ENCODE measurements at places on chromosomes 4 and X.

GRCh38 chrX:143632625-143633410, 3.1 kb downstream of the SLITRK4 start:
- no peak for DNase-seq

- no peak for DNase-seq
Measured at GRCh38 chr4:180850318-180850940, 1392.8 kb upstream of the TENM3 start.

DNA sequence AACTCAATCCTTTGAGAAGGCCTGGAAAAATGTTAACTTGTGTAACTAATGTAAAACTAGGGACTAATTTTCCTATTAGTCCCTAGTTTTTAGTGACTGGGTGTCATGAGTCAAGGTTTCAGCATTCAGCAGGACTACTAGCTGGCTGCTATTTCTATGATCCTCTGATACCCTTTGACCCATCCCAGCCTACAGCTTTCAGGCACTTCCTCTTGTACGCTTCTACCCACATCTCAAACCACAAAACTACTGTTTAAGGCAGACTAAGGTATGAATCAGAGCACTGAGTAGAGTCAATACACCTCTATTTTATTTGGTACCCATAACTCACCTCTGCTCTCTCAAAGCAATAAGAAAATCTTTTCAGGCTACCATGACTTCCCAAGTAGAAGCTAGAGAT, 809.6 kb downstream of the PDHA2 start:
- no peak for DNase-seq

DNA sequence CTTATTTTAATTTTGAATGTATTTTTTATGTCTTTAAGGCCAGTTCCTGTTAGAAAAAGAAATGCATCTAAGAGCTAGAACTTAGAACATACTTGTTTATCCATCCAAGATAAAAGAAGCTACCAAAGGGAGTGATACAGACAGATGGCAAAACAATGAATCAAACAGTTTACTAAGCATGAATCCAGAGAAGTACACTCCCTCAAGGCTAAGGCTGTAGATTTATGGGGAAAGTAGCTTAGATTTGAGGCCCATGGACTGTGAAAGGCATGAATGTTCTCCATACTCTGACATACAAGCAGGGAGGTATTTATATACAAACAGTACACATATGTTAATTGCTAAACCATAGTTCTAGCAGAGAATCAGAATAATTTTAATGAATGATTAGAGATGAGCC, 255.3 kb upstream of the NRK start:
- no peak for DNase-seq

GRCh38 chr4:105509714-105510113, 35.9 kb upstream of the PPA2 start:
- no peak for DNase-seq

DNA sequence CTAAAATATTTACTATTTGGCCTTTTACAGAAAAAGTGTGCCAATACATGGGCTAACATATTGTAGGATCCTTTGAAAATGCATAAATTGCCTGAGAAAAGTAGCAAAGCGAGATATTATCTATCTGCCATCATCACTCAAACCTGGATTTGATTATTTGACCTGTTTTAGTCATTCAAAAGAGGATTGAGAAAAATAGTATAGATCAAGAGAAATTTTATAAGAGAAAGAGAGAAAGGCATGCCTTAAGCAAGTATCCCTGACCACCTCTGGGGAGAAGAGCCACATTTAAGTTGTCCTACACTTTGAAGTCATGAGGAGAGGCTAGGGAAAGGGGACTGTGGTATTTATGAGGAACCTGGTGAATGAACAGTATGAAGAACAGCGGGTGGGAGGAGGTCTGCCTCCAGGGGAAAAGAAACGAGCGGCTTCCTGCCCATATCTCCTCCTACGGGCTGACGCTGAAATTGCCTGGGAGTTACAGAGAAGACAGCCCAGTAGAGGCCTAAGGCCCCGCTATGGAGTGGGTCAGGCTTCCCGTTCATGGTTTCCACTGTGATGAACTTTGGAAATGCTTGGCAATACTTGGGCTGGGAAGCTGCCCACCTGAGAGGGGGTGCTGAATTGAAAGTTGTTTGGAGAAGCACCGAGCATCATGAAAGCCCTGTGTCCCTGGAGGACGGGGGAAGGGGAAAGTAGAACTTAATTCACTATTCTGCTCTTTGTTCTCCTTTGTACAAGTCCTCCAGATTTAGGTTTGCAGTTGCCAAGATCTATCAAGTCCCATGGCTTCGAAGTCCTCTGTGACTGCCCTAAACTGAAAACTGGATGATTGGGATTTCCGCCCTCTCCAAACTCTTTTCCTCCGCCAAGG, 106.9 kb upstream of the ACSL4 start:
- DNase-seq: no peak

GRCh38 chrX:69156638-69157037, 8.6 kb downstream of the PJA1 start:
- DNase-seq: no peak

GRCh38 chr4:73379946-73380345, 24.1 kb upstream of the ALB start:
- DNase-seq: no peak

- no peak for DNase-seq
Measured at GRCh38 chrX:68931345-68931744, 102.5 kb downstream of the EFNB1 start.

- peak; percentile 25 for DNase-seq
Measured at GRCh38 chrX:153816831-153817690, 13.3 kb downstream of the PDZD4 start.

GRCh38 chr4:40152637-40153036, 44.2 kb upstream of the RHOH start:
- DNase-seq: peak; percentile 54

DNA sequence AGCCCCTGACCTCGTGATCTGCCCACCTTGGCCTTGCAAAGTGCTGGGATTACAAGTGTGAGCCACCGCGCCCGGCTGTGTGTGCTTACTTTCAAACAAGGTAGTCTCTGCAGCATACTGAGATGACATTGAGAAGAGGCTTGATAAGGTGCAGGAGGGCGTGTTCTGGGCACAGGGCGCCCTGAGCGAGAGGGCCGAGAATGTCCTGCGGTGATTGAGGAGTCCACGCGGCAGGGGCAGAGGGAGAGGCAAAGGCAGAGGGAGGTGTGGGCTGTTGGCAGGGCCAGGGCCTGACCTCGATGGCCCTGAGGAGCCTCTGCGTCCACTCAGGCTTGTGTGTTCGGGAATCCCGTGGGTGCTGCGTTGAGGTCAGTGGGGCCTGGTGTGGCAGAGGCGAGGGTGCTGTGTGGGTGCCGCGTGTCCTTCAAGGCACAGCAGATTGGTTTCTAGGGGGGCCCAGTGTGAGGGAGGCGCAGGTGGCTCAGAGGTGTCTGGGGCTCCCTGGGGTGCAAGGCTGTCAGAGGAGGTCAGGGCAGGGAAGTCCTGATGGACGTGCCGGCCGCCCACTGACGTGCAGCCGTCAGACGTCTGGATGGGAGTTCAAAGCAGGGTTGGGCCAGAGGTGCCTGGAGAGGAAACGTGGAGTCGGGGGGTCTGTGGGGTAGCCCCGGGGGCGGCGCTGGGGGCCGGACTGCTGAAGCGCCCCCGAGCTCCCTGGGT, 12.1 kb downstream of the PCGF3 start:
- no peak for DNase-seq

GRCh38 chrX:107348051-107348450, 101.4 kb upstream of the FRMPD3 start:
- DNase-seq: no peak

GRCh38 chr4:176622251-176622948, 170.3 kb downstream of the VEGFC start:
- no peak for DNase-seq

GRCh38 chrX:100652266-100652665, 8.3 kb downstream of the SRPX2 start:
- no peak for DNase-seq

DNA sequence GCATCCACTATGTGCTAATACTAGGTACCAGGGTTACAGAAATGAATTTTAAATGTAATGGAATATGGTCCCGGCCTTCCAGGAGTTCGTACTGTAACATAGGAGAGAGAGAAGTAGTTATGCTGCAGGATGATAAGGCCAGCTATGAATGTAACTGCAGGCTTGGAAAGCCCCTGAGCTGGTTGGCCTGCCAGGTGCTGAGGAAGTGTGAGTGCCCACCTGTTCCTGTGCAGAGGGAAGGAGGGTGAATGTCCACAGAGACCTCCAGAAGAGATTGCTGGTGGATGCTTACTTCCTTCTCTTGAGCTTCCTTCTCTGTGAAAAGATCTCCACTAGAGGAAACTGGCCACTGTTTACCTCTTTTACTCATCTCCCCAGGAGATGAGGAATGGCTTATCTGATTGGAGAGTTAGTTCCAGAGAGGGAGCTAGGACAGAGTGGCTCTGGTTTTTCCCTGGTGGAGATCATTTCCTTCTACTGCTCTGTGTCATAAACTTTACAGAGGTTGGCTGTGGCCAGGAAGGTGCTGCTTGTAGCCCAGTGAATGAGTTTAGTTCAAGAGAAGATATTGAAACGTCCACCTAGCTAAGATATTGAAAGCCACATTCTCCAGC, 114.0 kb upstream of the LNX1 start:
- no peak for DNase-seq

GRCh38 chrX:83469551-83469950, 38.5 kb upstream of the POU3F4 start:
- DNase-seq: no peak

DNA sequence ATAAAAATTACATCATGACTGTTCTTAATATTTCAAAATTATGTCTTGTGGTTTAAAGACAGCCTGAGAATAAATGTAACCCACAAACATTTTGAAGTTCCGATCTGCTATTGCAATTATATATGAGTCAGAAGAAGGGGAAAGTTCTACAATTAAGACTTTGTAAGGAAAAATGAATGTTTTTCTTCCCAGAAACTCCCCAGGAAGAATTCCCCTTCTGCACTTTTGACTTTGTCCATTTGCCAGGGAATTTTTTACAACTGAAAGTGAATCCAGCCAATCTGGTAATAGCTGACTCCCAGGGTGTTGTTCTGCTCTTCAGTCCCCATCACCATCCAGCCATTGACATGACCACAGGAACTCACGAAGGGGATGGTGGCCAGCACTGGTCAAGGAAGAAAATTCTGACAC, 61.6 kb upstream of the NOCT start:
- DNase-seq: no peak

- no peak for DNase-seq
Measured at GRCh38 chrX:133513123-133513522, 97.8 kb upstream of the GPC4 start.

GRCh38 chrX:115518113-115518512, 42.9 kb upstream of the PLS3 start:
- DNase-seq: no peak

- no peak for DNase-seq
Measured at GRCh38 chr4:3823496-3824341, 57.5 kb downstream of the ADRA2C start.

GRCh38 chr4:16860516-16860915, 37.9 kb downstream of the LDB2 start:
- no peak for DNase-seq

- no peak for DNase-seq
Measured at GRCh38 chr4:86319390-86319789, 40.5 kb downstream of the MAPK10 start.

DNA sequence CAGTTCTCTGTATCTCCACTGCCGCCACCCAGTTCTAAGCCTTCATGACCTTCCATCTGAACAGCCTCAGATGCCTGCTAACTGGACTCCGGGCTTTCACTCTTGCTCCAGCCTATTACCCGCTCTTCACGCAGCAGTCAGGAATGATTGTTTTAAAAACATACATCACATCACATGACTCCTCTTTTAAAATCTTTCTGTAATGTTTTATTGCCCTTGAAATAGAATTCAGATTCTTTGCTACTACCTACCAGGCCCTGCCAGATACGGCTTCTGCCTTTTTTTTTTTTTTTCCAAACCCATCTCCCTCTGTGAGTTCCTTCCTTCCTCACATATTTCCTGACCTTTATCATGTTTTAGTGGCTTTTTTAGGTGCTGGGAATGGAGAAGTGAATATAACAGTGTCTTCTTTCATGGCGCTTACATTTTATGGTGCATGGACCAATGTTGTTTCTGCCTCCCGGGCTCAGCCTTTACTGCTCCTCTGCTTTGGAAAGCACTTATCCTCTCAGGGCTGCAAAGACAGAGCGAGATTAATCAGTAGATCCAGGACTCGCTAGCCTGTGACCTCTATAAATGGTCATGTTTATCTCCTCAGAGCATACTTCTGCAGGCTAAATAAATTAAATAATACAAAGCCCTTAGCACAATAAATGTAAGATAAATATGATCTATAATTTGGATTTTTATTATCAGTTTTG, 58.0 kb downstream of the FBXO8 start:
- DNase-seq: no peak

DNA sequence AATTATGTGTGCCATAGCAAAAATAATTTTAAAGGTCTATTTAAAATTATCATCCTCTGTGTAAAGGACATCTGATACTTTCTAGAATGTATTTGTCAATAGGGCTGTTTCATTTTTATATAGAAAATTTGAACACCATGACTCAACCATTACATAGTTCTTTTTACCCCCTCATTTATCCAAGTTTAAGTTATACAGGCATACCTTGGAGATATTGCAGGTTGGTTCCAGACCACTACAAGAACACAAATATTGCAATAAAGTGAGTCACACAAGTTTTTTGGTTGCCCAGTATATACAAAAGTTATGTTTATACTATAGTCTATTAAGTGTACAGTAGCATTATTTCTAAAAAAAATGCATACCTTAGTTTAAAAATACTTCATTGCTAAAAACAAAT, 130.4 kb downstream of the MSL3 start:
- DNase-seq: no peak

DNA sequence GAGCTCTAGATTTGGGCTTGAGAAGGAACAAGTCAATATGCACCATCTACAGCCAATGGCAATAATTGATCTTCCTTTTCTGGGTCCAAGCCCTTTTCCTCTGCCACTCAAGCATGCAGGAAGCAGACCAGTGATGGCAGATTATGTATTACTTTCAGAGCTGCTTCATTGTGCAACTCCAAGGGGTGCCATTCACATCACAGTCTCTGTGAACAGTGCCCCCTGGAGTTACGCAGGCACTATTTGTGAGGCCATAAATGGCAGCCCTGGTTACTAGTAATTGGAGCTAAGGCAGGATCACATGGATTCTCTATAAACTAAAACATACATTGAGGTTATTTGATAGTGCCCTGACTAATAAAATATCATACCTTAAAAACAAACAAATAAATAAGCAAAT, 313.4 kb upstream of the SLC7A11 start:
- DNase-seq: no peak

- no peak for DNase-seq
Measured at GRCh38 chr4:101009471-101009870, 337.9 kb downstream of the PPP3CA start.

DNA sequence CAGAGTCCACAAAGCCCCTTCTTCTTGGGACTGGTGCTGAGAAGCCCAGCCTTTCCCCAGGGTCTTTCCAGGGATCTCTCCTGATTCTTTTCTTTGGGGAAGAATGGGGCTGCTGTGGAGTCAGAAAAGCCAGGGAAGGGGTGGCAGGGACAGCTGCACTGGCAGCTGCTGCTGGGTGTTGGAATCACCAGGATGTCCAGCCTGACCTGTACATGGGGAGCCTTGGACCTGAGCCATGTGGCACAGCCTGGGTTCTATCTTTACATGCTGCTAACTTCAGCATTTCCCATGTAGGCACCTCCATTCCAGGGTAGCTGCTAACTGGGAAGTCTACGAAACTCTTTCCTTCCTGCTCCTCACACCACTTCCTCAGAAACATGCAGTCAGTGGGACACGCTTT, 36.0 kb downstream of the MED28 start:
- no peak for DNase-seq
